ENCODE measurements at places on chromosomes 4 and X.

- no peak for DNase-seq
Measured at GRCh38 chr4:142091085-142091513, 454.7 kb downstream of the IL15 start.

DNA sequence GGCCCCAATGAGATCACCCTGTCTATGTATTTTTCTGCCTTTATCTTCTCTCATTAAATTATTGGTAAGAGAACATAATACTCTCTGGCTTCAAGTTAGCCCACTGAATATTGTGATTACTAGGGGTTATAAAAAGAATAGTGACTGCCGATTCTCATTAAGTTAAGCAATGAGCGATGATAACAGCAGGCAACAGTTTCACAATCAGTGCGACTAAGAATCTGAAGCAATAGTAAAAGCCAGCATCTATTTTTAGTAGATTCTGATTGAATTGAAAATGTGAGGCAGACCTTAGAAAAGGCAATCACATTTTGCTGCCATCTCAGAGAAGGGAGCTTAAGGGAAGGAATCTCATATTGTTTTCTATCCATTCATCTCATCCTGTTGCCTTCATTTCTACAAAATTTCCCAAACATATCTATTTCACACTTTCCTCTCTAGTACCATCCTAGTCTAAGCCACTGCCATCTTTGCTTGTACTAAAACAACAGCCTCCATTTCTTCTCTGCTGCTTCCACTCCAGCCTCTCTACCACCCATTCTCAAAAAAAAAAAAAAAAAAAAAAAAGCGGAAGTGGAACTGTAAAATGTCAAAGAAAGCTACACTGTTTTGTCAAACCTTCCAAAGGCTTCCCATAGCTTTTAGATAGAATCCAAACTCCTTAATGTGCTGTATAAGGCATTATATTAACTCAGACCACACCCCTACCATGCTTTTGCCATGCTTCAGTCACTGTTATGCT is 17.4 kb downstream of the GABRA4 start:
- peak; percentile 70 for DNase-seq

- peak; percentile 0 for DNase-seq
Measured at GRCh38 chrX:81957900-81958545, 756.1 kb downstream of the SH3BGRL start.

- no peak for DNase-seq
Measured at GRCh38 chrX:117522725-117523700, 593.6 kb downstream of the KLHL13 start.

GRCh38 chrX:130162094-130162735 is 3.4 kb downstream of the AIFM1 start:
- no peak for DNase-seq

DNA sequence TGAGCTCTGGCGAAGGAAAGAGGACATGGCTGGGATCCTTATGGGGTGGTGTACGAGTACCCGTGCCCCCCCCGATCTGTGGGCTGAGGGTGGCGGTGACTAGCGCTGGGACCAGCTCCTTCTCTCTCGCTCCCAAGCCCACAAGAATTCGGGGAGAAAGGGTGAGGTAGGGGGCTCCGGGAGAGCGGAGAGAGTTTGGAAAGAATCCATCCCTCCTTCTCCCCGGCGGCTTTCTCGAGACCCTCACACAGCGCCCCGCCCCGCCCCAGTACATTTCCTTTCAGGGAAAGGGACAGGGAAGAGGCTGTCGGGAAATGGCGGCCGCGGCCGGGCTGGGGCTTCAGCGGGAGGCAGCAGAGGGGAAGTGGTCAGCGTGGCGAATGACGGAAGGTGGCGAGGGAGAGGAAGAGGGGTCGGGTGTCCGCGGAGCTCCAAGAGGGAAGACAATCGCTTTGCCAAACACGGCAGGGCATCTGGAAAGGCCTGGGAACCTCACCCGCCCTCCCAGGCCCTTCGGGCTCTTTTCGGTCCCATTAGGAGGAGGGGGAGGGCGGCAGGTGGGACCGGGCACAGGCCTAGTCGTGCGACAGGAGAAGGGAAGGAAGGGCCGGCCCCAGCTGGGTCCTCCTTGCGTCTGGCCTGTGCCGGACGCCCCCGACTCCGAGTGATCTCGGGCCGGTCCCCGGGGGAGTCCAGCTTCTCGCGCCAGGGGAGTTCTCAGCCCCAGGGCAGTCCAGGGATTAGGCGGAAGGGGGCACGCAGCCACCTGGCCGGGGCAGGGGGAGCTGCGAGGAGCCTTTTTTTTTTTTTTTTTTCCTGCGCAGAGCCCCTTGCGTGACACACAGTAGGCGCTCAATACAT is 10.2 kb downstream of the HNRNPH2 start:
- DNase-seq: peak; percentile 63

DNA sequence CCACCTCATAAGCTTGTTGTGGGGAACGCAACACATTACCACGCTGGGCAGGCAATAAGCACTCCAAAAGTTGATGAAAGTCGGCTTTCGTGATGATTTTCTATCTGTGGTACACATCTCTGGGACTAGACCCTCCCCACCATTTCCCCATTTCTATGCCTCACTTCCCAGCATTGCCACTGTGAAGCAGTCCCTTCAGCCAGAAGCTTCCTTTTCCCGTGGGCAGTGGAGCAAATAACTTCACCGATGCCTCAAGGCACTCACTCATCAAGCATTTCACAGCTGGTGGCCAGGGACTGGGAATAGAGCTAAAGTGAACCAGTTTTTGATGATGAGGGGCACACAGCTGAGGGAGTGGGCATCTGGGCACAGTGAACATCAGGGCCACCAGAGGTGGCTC is 18.9 kb downstream of the C4orf50 start:
- no peak for DNase-seq

DNA sequence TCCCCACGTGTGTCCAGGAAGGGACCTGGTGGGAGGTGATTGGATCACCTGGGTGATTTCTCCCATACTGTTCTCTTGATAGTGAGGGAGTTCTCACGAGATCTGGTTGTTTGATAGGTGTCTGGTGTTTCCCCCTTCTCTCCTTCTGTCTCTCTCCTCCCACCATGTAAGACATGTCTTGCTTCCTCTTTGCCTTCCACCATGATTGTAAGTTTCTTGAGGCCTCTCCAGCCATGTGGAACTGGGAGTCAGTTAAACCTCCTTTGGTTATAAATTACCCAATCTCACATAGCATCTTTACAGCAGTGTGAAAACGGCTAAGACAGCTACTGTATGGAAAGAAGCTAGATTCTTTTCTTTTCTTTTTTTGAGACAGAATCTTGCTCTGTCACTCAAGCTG is 21.6 kb upstream of the FGG start:
- DNase-seq: no peak

- DNase-seq: no peak
Measured at GRCh38 chr4:173424899-173425805, 26.2 kb upstream of the SCRG1 start.

GRCh38 chr4:152945639-152946038 is 9.5 kb downstream of the FHDC1 start:
- DNase-seq: no peak

GRCh38 chr4:17480210-17480927 is 31.5 kb downstream of the QDPR start:
- no peak for DNase-seq

GRCh38 chrX:118688935-118689334 is 38.5 kb upstream of the IL13RA1 start:
- no peak for DNase-seq

DNA sequence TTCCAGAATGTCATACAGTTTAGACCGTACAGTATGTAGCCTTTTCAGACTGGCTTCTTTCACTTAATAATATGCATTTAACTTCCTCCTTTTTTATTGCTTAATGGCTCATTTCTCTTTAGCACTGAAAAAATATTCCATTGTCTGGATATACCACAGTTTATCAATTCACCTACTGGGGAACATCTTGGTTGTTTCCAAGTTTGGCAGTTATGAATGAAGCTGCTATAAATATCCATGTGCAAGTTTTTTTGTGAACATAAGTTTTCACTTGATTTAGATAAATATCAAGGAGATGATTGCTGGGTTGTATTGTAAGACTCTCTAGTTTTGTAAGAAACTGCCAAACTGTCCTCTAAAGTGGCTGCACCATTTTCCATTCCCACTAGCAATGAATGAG is 375.5 kb downstream of the PCDH18 start:
- no peak for DNase-seq

DNA sequence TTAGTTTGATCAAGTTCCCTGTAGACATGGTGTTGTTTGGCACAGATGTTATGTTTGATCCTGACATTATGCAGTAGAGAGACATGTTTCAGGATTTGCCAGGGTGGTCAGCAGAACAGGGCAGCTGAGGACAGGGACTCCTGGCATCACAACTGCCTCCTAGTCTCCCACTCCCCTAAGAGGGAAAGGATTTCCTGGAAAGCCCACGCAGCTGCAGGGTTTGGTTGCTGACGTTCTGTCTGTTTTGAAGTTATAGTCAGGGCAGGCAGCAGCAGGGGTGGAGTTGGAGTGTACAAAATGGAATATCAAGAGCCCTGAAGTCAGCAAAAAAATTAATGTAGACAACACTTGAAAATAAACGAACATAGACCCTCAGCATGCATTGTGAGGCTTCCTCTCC is 125.4 kb downstream of the CPE start:
- no peak for DNase-seq

DNA sequence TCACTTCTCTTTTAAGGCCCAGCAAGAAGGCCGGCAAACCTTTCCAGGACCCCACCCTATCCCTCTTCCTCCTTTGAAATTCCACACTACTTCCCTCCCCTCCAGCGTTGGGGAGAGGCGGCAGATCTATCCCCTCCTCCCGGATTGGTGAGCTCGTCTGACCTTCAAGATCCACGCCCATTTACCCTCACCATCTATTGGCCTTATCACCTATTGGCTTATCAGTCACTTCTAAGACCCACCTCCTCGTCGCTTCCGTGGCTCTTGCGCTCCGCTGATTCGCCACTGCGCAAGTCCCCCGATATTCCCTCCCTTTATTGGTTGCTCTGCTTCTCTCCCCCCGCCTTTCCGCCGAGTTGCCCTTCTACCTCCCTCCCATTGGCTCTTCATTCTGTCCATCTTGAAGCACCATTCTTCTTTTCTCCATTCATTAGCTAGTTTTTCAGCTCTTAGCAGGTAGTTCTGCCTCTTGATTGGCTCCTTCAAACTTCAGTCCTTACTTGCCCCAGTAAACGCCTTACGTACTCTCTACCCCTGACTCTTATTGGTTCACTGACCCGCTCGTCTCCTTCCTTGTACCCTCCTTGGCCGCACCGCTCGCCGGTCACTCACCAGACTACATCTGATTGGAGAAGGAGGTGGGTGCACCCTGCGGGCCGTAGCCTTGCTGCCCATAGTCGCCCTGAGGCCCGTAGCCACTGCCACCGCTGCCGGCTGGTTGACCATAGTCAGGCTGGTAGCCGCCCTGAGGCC is 4.8 kb upstream of the PRICKLE3 start:
- DNase-seq: peak; percentile 95

DNA sequence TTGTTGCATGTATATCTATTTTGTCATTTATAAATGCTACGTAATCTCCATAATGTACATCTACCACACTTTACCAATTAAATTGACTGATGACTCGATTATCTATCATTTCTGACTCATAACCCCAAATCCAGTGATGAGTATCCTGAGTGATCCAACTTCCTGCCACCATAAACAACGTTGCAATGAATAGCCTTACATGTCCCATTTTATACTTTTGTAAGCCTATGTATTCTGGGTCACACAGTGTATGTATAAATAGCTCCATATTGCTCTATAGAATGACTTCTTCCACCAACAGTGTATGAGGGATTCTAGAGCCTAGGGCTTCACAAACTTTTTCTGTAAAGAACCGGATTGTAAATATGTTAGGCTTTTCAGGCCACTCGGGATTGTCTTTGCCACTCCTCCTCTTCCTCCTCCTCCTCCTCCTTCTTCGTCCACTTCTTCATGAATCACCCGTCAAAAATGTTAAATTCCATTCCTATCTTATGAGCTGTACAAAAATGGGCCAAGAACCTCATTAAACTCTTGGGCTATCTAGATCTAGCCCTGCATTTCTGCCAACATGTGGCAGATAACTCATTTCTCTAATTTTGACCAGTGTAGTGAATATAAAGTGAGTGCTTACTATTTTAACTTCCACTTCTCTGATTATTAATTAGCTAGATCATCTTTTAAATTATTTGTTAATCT is 672.2 kb upstream of the AMOT start:
- no peak for DNase-seq

DNA sequence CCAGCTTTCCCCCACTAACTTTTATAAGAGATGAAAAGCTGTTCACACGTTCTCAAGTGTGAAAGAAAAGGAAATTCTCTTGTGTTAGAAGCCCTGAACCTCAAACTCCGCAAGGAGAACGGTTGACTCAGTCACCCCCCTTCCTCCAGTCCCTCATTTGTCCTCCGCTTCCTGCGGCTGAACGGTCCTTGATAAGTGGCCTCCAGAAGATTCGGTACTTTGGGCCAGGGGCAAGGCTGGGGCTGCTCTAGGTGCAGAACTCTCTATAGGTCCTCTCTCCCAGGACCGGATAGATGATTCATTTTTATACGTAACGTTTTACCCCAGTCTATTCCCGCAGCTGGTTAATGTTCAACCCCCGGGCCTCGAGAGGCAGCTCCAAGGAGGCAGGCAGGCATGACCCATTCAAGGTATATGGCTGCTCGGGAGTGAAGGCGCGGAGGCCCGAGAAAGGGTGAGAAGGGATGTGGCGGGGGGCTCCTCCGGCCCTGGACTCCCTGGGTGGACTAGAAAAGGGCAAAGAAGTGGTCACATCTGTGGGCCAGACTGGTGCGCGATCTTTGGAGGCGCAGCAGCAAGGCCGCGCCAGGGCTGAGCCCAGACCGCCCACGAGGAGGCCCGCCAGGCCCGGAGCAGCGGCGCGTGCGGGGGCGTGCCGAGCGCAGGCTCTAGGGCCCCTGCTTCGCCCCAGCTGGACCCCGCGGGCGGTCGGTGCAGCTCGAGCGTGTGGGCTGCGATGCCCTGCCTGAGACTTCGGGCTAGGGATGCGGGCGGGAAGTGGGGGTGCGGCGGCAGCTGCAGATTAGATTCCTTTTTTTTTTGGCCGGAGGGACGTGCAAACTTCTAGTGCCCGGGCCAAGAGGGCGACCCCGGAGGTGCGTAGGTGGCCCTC is 11.7 kb downstream of the PITX2 start:
- no peak for DNase-seq

DNA sequence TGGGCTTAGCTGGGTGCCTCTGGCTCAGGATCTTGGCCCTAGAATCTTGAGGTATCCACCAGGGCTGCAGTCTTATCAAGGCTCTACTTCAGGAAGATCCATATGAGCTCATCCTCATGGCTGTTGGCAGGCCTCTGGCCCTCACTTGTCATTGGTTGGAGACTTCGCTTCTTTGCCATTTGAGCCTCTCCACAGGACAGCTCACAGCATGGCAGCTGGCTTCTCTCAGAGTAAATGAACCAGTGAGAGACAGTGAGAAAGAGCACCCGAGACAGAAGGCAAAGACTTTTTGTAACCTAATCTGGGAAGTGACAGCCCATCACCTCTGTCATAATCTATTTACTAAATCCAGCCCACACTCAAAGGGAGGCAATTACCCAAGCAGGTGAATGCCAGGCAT is 236.8 kb downstream of the GPAT3 start:
- DNase-seq: no peak

GRCh38 chr4:167987285-167987684 is 105.1 kb upstream of the ANXA10 start:
- DNase-seq: no peak

- no peak for DNase-seq
Measured at GRCh38 chr4:139776235-139776634, 110.6 kb downstream of the MGST2 start.

GRCh38 chr4:60589425-60589824 is 610.7 kb upstream of the ADGRL3 start:
- DNase-seq: no peak
